ENCODE measurements at places on chromosomes 7 and 10.

- no peak for DNase-seq
These were observed 99.4 kb upstream of the EFCAB10 start for GRCh38 chr7:105680505-105681187.

GRCh38 chr10:12214763-12215218 is 18.8 kb downstream of the CDC123 start:
- peak; percentile 27 for DNase-seq

GRCh38 chr7:20642166-20642565 is 26.7 kb downstream of the ABCB5 start:
- no peak for DNase-seq

GRCh38 chr10:103648251-103648635 is 154.7 kb downstream of the NEURL1 start:
- no peak for DNase-seq

DNA sequence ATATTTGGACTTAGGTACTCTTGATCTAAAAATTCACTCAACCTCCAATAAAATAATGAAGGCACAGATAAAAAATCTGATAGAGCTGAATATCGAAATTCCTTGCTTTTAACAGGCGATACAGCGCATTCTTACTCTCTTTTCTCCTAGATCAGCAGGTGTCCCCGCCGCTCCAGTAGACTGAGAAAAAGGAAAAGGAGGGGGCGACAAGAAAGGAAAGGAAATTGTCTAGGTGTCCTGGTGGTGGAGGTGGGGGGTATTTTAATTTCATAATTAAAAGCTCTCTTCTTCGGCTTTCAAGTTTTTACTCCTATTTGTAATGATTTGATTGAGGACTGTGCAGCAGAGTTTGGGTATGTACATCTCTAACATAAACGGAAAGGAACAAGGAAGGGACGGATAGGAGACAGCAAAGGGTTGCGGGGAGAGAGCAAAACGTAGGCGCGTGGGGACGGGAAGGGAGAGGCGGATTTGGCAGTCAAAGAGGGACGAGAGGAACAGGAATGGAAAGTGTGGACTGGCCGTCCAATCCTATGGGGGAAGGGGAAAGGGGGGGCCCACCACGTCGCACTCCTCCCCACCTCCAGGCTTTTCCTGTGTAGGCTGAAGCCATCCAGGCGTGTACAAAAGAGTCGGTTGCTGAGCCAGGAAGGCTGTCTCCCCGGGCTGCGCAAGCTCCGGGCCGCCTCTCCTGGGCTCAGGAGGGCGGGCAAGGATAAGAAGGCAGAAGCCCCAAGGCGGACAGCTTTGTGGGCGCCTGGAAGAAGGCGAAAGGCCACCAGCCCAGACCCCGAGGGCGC is 875 bp upstream of the HECTD2 start:
- DNase-seq: peak; percentile 11

DNA sequence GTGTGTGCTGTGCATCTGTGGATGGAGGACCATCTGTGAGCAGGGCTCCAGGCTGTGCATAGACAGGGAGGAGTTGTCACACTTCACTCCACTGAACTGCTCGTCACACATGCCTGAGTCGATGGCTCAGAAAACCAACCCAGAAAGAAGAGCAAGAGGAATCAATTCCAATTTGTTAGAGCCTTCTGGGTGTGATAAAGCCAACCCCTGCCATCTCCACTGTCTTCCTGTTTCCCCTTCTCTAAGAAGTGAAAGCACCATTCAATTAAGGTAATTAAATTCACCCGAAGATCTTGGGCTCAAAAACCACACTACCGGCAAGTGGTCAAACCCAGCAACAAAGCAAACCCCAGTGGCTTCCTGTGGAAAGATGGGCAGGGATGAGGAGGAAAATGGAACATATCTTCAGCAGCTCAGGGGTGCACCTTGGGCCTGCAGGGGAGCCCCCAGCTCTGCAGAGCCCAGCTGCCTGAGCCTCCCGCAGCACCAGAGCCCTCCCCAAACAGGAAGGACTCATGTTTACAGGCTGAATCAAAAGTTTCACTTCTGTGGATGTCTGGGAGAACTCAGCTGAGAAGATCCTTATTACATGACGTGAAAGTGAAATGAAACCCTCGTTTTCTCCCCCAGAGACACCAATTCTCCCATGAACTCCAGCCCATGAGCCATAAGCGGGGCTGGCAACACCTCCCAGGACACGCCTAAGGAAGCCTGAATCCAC is 10.9 kb downstream of the C10orf71 start:
- DNase-seq: no peak

DNA sequence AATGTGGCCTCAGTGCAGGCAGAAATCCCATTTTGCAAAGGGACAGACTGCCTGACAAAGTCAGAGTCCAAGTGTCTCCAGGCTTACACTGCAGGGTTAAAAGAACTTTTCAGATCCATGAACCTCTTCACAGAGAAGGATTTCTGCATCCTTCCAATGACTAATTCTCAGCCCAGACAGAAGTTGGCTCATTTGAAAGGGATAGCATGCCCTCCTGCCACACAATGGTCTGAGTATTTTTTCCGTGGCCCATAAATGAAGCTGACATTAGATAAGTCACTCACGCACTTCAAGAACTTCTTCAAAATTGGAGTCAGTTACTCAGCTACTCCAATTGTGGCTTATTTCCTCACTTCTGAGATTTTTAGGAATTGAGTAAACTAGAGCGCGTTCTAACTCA is 170.2 kb downstream of the PLXNA4 start:
- no peak for DNase-seq

DNA sequence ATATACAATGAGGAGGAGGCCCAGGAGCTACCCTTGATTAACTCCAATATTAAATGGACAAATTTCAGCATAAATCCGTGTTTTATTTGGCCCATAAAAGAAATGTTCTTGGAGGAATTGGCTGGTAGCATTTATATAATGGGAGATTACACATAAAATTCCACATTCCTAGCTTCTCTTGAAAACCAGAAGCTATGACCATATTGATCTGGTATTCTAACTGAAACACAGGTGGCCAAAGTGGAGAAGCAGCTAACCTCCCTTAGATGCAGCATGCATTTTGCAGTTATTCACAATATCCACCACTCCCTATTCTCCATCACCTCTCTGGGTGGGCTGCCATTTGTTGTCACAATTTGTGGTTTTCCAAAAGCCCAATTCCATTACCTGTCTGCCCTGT is 148.8 kb upstream of the CACNA2D1 start:
- DNase-seq: no peak

DNA sequence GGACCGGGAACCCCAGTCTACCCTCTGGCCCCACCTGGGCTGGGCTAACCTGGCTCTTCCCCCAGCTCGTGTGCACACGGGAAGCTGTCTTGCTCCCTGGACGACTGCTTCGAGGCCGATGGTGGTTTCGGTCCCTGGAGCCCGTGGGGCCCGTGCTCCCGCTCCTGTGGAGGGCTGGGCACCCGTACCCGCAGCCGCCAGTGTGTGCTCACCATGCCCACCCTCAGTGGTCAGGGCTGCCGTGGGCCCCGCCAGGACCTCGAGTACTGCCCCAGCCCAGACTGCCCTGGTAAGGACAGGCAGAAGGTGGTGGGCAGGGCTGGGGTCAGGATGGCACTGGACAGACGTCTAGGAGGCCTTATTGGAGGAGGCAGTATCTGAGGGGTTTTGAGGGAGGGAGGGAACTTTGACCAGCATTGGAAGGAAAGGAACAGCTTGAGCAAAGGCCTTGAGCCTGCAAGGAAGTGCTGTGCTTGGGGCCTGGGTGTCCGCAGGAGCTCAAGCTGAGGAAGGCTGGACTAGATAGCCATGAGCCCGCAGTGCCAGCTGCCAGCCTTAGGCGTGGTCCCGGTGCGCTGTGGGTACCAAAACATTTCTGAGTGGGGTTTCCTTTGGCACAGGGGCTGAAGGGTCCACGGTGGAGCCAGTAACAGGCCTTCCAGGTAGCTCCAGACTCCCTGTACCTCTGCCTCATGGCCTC is 20.2 kb upstream of the ZNF862 start:
- DNase-seq: no peak

DNA sequence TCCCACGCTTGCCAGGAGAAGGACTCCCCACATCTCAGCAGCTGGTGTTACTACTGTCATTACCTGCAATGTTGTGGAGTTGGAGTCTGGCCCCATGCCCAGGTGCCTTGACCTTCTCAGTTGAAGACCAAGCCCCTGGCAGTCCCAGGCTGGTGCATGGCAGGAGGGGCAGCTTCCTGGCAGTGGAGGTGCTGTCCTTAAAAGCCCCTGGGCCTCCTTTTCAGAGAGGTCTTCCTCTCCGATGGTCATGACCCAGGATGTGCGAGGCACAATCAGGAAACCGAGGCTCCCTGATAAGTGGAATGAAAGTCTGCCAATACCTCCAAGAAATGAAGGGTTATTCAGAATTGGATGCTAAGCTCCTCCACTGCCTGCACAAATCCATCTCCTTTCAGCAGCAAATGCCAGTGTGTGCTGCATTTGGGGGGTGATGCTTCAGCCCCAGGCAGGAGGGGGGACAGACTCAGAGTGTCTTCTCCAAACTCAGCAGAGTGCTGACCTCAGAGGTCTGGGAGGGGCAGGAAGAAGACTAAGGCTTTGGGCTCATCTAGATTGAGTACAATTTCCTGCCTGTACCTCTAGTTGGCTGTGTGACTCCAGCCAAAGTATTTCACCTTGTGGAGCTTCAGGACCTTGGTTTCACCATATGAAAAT is 97.0 kb upstream of the DDC start:
- DNase-seq: no peak

GRCh38 chr10:115125505-115125904 is 32.3 kb downstream of the ATRNL1 start:
- DNase-seq: no peak

DNA sequence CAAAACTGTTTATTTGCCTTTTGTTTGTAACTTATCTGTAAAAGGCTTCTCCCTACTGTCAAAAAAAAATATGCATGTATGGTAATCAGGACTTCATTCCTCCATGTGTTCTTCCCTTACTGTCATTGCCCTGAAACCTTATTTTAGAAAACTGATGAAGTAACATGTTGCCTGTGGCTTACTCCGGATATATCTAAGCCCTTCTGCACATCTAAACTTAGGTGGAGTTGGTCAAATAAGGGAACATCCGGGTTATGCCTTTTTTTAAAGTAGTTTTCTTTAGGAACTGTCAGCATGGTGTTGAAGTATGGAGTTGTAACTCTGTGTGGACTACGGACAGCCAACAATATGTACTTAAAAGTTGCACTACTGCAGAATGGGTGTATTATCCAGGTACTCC is 6.2 kb downstream of the SAR1A start:
- no peak for DNase-seq

Measured in CD14-positive monocyte (primary cell).